GM12891 (cell line): ENCODE measurements at places on chromosomes 11 and 22.
A peak's percentile ranks its signal among the peaks of the same experiment; 100 is the strongest.

DNA sequence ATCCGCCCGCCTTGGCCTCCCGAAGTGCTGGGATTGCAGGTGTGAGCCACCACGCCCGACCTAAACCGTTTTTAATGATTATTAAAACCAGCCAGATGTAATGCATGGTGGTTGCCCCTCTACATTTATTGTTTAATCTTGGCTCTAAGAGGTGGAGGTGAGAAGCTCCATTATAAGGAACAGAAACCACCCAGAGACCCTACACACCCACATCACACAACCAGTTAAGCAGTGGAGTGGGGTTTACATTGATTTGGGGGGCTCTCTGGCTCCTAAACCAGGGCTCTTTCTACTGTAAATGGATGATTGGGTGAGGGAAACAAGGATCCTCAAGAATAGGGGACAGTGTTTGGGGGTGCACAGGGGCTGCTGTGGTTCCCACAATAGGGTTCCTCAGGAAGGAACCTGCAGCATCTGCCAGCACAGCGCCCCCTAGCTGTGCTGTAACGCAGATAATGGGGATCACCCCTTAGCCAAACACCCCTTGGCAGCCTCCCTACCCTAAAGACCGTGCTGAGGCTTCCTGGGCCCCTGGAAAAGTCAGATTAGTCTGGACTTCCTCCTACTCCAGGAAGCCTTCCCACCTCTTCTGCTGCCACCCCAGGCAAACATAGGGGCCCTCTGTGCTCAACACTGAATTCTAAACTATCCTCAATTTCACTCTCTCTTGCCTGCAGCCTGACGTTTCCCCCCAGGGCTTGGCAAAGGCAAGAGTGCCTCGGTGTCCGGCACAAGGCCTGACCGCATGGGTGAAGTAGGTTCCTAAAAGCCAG lies 2.4 kb downstream of the MPST start:
- peak; percentile 80 for DNase-seq

DNA sequence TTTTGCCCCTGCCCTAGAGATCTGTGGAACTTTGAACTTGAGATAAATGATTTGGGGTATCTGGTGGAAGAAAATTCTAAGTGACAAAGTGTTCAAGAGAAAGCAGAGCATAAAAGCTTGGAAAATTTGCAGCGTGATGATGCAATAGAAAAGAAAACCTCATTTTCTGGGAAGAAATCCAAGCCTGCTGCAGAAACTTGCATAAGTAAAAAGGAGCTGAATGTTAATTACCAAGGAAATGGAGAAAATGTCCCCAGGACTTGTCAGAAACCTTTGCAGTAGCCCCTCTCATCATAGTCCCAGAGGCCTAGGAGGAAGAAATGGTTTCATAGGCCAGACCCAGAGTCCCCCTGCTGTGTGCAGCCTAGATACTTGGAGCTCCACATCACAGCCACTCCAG lies 686.9 kb downstream of the FAM181B start:
- no peak for DNase-seq

- DNase-seq: no peak
These were observed 20.9 kb upstream of the NNMT start for GRCh38 chr11:114275280-114275679.

DNA sequence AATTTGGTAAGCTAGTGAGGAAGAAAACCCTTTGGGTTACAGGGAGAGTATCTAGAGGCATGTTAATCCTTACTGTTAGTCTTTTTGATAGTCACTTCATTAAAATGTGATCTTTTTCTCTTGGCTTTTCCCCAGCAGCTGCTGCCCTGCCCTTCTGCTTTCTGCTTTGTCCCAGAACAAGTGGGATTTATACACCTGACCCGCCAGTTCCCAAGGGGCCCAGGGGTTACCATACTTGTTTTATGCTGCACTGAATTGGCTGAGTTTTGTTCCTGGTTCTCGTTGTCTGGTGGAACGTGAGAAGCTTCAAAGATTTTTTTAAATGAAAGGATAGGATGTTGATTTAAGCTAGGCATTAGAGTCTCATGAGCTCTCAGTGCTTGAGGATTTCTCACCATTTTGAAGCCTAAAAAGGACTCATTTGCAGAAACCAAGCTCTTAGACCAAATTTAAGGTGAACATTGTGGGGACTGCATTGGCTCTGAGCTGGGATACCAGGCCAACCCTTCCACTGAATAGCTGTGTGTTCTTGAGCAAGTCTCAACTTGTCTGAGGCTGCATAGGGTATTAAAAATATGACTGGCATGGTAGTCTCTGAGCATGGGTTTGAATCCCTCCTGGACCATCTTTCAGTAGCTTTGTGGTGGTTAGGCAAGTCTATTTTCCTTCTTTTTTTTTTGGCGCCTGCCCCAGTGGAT lies 6.6 kb downstream of the LIMK2 start:
- no peak for DNase-seq

GRCh38 chr11:94090401-94090800 lies 38.2 kb upstream of the PANX1 start:
- DNase-seq: no peak

GRCh38 chr11:132942611-132943356 lies 589.5 kb downstream of the OPCML start:
- DNase-seq: no peak

GRCh38 chr11:103384652-103385051 lies 275.4 kb downstream of the DYNC2H1 start:
- no peak for DNase-seq

DNA sequence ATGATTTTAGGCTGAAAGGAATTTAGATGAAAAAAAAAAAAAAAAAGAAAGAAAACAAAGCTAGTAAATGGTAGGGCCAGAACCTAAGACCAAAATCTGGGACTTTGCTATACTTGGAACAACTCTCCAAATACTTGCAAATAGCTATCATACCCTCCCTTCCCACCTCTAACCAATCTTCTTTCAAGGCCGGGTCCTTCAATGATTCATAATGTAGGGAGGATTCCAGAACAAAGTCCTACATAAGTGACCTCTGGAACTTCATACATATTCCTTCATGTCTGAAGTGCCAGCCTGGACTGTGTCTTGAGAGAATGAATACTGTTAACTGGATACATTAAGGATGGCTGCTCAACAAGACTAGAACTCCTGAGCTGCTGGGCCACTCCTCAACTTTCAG lies 9.9 kb downstream of the STK33 start:
- no peak for DNase-seq

GRCh38 chr22:38864361-38865191 lies 7.4 kb downstream of the CBX6 start:
- DNase-seq: no peak

GRCh38 chr11:64538501-64538951 lies 52.5 kb upstream of the SLC22A12 start:
- DNase-seq: no peak

DNA sequence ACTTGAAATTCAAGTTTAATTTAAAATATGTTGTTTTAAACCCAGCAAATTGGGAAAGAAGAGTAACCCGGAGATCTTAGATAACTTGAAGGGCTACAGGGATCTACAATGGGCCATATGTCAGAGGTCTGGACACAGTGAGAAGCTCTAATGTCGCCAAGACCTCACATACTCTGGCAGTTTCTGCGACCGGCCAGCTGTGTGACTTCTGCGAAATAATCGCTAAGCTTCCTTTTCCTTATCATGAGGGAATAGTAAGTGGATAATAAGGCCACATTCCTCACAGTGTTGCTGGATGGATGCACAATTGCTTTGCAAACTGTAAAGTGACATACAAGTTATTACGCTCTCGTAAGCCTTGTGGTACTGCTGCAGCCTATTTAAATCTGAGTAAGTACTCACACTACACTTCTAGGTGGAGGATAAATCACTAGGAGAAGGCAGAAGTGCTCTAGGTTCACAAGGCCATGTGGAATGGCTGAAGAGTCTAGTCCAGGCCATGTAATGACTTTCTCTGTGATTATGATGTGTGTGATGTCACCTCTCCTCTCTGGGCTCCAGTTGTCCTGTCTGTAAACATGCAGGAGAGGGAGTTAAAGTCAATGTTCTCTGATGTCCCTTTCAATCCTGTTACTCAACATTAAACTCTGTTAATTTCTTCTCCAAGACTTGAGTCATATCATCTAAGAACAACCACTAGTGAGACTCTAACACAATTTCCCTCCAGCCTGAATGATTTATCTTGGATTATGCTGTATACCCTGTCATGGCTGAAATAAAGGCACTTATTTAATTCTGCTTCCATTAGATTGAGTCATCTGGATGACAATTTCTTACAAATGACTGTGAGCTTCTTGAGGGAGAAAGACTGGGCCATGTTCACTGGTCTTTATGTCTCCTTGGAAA lies 192.6 kb upstream of the NARS2 start:
- no peak for DNase-seq

DNA sequence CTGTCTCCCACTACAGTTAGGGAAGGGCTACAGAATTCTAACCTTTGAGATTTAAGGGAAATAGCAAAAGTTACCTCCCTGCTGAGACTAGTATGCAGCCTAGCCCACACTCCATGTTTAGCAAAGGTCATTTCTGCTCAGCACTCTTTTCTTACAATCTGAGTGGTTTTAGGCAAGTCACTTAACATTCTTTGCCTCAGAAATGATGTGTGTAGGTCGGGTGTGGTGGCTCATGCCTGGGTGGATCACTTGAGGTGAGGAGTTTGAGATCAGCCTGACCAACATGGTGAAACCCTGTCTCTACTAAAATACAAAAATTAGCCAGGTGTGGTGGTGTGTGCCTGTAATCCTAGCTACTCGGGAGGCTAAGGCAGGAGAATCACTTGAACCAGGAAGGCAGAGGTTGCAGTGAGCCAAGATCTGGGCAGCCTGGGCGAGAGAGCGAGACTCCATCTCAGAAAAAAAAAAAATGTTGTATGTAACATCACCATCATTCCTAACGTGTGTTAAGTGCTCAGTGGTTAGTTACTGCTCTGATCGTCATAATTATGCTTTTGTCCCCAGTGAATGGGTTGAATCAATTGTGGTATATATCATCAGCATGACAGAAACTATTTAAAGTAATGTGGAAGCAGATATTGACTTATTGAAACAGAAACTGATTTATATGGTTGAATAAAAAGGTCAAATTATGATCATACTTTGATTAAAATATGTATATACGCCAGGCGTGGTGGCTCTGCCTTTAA lies 55.0 kb downstream of the COPB1 start:
- DNase-seq: no peak

GRCh38 chr22:48593551-48593950 lies 1234.1 kb downstream of the BRD1 start:
- DNase-seq: no peak

DNA sequence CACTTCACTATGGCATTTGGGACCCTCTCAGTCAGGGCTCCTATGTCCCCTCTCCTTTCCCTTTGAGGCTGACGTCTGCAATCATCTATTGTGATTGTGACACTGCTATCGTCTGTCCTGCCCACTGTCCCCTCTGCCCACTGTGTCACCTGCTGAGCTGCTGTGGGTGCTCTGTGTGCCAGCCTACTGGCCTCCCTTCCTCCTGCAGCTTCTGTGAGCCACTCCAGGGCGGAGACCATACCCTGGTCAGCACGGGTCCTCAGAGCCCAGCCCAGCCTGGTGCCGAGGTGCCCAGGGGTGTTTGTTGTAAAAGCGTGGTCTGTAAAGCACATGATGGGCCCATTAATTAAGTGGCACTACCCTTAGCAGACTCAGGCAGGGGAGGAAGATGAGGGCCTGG lies 29.4 kb downstream of the MPPED1 start:
- DNase-seq: no peak

- peak; percentile 59 for DNase-seq
These were observed at the start of gene LRP4 for GRCh38 chr11:46918083-46918787. LRP4 (minus strand) TSS chr11:46918550; CDS start chr11:46918379, 171 bp downstream.

DNA sequence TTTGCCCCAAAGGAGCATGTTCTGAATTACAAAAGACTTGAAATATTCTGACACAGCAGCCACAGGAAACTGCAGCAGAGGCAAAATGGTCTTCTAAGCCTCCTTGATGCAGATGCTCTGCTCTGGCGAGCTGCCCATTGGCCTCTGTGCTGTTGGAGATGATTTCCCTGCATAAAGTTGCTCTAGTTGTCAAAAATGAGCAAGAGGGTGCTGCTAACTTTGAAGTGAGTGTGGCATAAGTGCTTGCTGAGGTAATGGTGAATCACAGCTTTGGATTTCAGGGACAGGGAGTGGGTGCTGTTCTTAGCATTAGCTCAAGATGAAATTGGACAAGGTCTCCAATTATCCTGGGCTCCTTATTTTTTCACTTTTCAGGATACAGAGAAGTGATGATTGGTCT lies 435.4 kb downstream of the TMEM135 start:
- DNase-seq: no peak

DNA sequence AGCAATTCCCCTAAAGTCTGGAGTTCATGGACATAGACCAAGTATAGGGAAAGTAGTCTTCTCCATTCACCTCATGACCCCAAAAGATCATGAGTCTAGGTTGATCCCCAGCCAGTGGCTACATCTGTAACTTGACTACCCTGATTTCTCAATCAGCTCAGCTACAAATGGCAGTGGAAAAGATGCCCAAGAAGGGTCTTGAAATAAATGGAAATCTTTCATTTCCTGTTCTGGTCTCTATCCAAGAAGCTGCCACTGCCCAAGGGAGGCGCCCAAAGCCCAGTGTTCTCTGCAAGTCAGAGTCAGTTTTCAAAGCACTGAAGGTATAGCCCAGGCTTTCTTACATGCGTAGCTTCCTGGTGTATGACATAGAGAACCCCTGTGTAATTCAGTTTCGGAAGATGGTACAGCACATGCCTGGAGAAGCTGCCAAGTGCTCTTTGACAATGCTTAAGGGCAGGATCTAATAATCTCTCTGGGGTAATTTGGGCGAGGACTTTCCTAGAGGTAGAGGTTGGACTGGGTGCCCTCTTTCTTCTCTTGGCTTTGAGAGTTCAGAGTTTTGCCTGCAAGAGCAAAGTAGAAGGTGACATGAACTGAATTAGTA lies 101.1 kb downstream of the ADAMTS15 start:
- DNase-seq: no peak

DNA sequence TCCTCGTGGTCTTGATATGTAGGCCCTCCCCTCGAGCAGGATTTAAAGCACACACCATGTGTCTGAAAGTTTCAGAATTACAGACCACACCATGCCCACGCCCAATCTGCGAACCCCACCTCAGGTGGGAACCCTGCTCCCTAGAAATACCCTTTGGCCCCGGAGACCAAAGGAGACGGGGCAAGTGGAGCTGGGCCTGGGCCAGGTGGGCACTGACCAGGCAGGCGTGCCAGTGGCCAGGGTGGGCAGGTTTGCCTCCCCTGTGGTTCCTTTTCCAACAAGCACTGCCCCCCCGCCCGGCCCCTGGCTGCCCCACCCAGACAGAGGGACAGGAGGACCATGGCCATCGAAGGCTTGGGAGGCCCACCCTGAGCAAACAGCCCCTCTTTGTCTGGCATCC lies 400.4 kb downstream of the TBC1D22A start:
- no peak for DNase-seq

GRCh38 chr11:68455485-68455884 lies 5.1 kb upstream of the PPP6R3 start:
- no peak for DNase-seq
